ENCODE measurements at places on chromosomes 6 and 20. TPM values are rescaled to one million over a fixed set of nuclear protein-coding genes. Genes with fewer than 3 reads are reported as not detected.

DEF6 gene
- 16.3 TPM for total RNA-seq

DNA sequence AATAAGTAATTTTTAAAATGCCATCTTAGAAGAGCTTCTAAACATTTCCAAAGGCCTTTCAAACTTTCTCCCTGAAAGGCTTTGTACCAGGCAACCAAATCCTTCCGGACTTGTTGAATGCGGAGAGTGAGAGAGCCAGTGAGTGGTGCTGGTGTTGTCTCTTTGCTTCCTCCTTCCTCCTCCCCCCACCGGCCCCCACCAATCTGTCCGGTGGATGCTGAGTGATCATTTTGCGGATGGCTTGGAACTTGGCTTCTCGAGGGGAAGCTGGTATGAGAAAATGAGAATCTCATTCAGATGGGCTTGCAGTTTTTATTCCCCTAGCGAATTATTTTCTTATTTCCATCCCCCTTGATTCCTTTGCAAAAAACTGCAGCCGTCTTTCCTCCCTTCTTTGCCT is 97.3 kb downstream of the ANKRD60 start:
- H3K27me3 ChIP-seq = no peaks in the 10 kb centered on the region
- H3K36me3 ChIP-seq = no peaks in the 10 kb centered on the region
- no peak overlapping the region for H3K4me3 ChIP-seq
- H3K27ac ChIP-seq = no peak overlapping the region
- no peaks in the 10 kb centered on the region for H3K4me1 ChIP-seq

DNA sequence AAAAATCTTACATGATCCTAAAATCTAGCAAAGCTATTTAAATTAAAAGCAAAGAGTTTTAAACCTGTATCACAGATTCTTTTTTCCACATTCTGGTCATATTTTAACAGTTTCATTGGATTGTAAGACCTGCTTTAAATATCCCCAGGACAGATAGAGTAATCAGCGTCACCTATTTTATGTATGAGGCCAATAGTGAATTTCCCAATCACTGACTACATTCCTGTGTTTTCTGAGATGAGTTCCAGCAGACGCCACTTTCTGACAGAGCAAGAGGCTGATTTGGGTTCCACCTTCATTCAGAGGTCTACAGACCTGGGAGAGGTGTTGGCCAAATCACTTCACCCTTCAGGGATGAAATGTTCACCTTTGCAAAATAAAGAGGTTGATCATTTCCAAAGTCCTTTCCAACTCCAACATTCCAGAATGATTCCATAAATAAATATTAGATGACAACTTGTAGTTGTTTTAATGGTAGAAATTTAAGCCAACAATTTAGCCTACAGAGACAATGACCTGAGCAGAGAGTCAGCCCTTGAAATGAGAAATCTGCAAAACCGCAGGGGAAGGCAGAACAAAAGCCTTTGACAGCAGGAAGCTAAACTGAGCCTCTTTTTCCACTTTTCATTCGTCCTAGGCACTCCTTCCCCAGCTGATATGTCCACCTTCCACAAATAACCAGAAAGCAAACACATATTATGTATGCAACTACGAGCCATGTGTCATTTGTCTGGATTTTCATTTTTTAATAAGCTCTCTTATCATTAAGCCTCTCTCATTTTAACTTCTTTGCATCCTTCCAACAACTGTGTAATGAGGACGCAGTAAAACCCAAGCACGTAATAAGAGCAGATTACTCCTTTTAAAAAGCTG is 105.2 kb downstream of the TFAP2A start:
- H3K27ac ChIP-seq = no peak overlapping the region
- no peak for DNase-seq
- H3K4me3 ChIP-seq = no peak overlapping the region
- no peaks in the 10 kb centered on the region for H3K36me3 ChIP-seq
- no peaks in the 10 kb centered on the region for H3K27me3 ChIP-seq

RAB44 gene
- 1.5 TPM for total RNA-seq

GRCh38 chr20:10524034-10524476 is 89.0 kb downstream of the SLX4IP start:
- no peaks in the 10 kb centered on the region for H3K27me3 ChIP-seq
- no peak overlapping the region for H3K4me3 ChIP-seq

ZNF334 gene
- total RNA-seq = 8.2 TPM

DNA sequence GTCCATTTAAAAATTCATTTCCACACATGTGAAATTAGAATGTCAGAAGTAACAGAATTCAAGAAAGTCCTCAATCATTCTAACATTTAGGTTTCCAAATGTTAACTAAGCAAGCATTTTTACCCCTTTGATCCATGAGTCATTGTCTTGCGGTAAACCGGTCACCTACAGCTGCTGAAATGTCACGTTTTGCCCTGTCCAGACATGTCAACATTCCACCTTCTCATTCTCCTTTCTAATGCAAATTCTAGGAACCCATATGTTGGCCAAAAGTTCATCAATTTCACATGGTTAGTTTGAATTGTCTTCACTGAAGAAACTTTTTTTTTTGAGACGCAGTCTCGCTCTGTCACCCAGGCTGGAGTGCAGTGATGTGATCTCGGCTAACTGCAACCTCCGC is 117.2 kb downstream of the IPCEF1 start:
- no peak for DNase-seq
- H3K27ac ChIP-seq = no peak overlapping the region
- H3K4me1 ChIP-seq = no peaks in the 10 kb centered on the region

GRCh38 chr6:5782783-5783547 is 223.8 kb downstream of the NRN1 start:
- H3K27ac ChIP-seq = no peak overlapping the region
- H3K36me3 ChIP-seq = no peaks in the 10 kb centered on the region
- no peaks in the 10 kb centered on the region for H3K27me3 ChIP-seq
- no peaks in the 10 kb centered on the region for H3K4me1 ChIP-seq
- H3K4me3 ChIP-seq = no peak overlapping the region

GRCh38 chr6:26187292-26187691 is 100.1 kb downstream of the HFE start:
- peaks cover 7% of the 10 kb centered on the region for H3K4me1 ChIP-seq
- DNase-seq = no peak
- H3K27ac ChIP-seq = no peak overlapping the region
- no peak overlapping the region for H3K4me3 ChIP-seq
- no peaks in the 10 kb centered on the region for H3K27me3 ChIP-seq
- no peaks in the 10 kb centered on the region for H3K36me3 ChIP-seq

BTN1A1 gene
- total RNA-seq = 0.09 TPM

DNA sequence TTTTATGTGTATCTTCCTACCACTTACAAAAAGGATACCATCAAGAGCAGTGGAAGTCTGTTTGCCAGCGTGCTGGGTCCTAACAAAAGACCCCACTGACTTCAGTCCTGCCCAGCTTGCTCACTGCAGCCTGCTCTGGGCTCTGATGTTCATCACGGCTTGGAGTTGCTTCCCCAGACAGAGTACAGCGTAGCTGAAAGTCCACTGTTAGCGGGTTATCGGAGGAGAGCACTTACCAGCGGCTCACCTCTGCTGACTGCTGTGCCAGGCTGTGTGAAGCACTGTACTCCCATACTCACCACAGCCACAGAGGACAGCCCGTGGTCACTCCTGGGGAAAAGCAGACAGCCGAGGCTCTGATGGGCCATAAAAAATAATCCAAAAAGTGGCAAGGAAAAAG is 40.2 kb downstream of the CTCFL start:
- H3K4me1 ChIP-seq = no peaks in the 10 kb centered on the region
- H3K27me3 ChIP-seq = no peaks in the 10 kb centered on the region
- no peak overlapping the region for H3K27ac ChIP-seq
- H3K36me3 ChIP-seq = no peaks in the 10 kb centered on the region

KCNK15 gene
- total RNA-seq = 11.7 TPM

OXT gene
- total RNA-seq = not detected

BIRC7 gene
- total RNA-seq = 4.0 TPM

- no peak for DNase-seq
- no peaks in the 10 kb centered on the region for H3K36me3 ChIP-seq
- H3K4me3 ChIP-seq = peak overlapping the region; percentile 49
- H3K27me3 ChIP-seq = no peaks in the 10 kb centered on the region
- peak overlapping the region; percentile 92 for H3K27ac ChIP-seq
Observed at GRCh38 chr6:6725468-6726209, 137.1 kb downstream of the LY86 start.

DNA sequence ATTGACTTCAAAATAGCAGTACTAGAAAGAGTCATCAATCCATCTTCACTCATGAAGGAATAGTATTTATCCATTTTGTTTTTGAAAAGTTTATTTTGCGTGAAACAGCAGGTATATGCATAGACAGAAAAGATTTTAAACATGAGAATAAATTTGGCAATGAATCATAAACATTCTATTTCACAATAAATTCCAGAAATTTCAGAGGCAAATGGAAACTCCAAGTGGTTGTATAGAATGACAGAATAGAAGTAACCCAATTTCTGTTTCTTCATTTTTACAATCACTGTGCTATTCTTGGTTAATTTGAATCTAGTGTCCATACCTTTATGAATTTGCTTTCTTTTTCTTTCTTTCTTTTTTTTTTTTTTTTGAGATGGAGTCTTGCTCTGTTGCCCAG is 173.0 kb upstream of the ECI2 start:
- no peaks in the 10 kb centered on the region for H3K27me3 ChIP-seq
- no peaks in the 10 kb centered on the region for H3K4me1 ChIP-seq
- H3K27ac ChIP-seq = no peak overlapping the region
- no peak overlapping the region for H3K4me3 ChIP-seq

PACSIN1 gene
- total RNA-seq = 1.7 TPM

DNA sequence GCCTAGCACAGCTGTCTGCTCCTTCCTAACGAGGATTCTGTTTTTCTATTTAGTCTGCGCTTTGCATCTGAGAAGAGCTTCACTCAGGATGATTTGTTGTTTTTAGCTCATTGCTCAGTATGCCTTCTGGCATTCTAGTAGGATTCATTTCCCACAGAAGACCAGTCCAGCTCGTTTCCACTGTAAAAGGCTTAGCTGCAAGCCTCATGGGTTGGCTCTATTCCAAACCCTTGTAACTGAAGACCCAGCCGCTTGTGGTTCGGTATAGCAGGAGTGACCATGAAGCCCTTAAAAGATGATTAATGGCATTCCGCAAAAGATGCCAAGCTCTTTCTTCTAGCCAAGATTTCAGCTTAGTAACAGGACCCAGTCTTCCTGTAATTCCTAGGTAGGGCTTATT is 7.2 kb downstream of the ADGRF1 start:
- H3K36me3 ChIP-seq = no peaks in the 10 kb centered on the region
- H3K4me1 ChIP-seq = no peaks in the 10 kb centered on the region

GRCh38 chr6:139135578-139136545 is 982 bp downstream of the HECA start:
- peak; percentile 63 for DNase-seq
- peak overlapping the region; percentile 71 for H3K27ac ChIP-seq
- no peaks in the 10 kb centered on the region for H3K36me3 ChIP-seq
- no peaks in the 10 kb centered on the region for H3K4me1 ChIP-seq
- no peaks in the 10 kb centered on the region for H3K27me3 ChIP-seq

GRCh38 chr6:41122373-41122772 is 31.8 kb downstream of the TREML1 start:
- no peak overlapping the region for H3K27ac ChIP-seq
- no peaks in the 10 kb centered on the region for H3K36me3 ChIP-seq
- DNase-seq = no peak
- H3K4me1 ChIP-seq = no peaks in the 10 kb centered on the region

Measured in kidney (tissue), 22 donors.